ENCODE measurements at places on chromosomes 7 and 10. TPM values are rescaled to one million over a fixed set of nuclear protein-coding genes. Genes with fewer than 3 reads are reported as not detected.

Gene FAM237B
- total RNA-seq: not detected

Gene STEAP2
- total RNA-seq: not detected

Gene CCL24
- not detected for total RNA-seq

Gene AOAH
- 17.8 TPM for total RNA-seq

Gene CYP2C8
- not detected for total RNA-seq

Gene ITIH5
- total RNA-seq: not detected

Gene GFRA1
- not detected for total RNA-seq

- no peak for DNase-seq
Measured at GRCh38 chr7:26307226-26307625, 15.6 kb downstream of the SNX10 start.

DNA sequence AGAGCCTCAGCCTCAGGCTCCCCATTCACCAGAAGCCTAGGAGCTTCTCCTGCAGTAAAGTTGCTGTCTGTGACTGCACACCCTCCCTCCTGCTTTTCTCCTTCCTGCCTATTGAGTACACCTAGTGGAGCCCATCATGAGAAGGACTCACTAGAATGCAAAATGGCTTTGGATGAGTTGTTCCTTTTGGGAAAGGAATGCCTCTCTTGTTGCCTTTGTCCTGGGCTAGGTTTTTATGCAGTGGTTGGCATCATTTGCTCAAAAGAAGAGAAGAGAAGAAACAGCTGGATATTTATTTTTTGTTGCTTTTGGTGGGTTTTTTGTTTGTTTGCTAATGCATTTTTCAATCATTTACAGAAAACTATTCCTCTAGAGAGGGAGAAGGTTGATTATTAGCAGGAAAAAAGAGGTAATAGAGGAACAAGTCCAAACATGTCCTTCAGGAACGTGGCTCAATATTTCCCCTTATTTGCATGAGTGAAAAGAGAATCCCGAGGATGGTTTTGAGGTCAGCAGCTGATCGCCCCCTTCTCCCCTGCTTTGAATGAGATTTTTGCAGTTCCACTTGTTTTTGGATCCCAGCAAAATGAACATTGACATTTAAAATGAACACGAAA is 369.9 kb upstream of the NRP1 start:
- no peak for DNase-seq

DNA sequence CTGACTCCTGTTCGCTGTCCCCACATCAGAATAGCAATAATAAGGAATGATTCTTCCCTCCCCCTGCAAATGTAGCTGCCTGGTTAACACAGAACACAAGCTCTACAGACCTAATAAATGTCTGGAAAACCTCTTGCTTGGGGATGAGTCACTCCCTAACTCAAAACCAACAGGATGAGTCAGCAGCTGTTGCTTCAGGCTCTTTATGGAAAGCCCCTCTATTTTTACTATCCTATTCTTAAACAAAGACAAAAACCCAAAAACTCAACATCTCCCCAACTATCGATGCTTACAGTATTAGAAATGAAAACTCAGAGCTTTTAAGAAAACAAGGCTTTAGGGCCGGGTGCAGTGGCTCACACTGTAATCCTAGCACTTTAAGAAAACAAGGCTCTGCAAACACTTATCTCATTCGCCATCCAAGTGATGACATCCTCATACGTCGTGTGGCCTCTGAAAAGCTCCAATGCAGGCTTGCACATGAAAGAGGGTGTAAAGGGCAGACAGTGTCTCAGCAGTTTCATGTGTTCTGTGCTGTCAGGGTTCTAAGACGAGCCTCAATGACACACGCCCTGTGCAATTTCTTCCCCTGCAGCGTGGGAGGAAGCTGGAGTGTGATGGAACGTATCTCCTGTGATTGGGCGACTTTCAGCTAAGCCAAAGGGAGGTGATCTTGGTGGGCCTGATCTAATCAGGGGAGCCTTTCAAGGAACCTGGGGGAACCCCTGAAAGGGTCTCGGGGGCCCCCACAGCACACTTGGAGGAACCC is 70.1 kb downstream of the AMZ1 start:
- peak; percentile 90 for DNase-seq

- no peak for DNase-seq
Measured at GRCh38 chr7:131244259-131244852, 83.3 kb upstream of the MKLN1 start.

DNA sequence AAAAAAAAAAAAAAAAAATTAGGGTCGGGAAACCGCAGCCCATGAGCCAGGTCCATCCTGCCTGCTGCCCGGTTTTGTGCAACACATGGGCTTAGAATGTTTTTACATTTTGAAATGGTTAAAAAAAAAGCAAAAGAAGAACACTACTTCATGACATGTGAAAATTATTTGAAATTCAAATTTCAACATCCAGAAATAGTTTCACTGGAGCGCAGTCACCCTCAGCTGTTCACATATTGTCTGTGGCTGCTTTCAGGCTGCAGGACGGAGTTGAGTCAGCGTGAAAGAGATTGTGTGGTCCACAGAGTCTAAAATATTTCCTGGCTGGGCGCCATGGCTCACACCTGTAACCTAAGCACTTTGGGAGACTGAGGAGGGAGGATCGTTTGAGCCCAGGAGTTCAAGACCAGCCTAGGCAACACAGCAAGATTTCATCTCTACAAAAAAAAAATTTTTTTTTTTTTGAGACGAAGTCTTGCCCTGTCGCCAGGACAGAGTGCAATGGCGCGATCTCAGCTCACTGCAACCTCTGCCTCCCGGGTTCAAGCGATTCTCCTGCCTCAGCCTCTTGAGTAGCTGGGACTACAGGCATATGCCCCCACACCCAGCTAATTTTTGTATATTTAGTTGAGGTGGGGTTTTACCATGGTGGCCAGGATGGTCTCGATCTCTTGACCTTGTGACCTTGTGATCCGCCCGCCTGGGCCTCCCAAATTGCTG is 63.9 kb upstream of the ECHDC3 start:
- DNase-seq: no peak

GRCh38 chr10:92573091-92573797 is 649 bp downstream of the IDE start:
- peak; percentile 81 for DNase-seq

GRCh38 chr7:122724366-122724765 is 21.6 kb upstream of the RNF148 start:
- DNase-seq: no peak

GRCh38 chr10:124110882-124111281 is 17.5 kb upstream of the CHST15 start:
- DNase-seq: no peak

- no peak for DNase-seq
Measured at GRCh38 chr10:85638797-85639196, 727.8 kb downstream of the GRID1 start.

DNA sequence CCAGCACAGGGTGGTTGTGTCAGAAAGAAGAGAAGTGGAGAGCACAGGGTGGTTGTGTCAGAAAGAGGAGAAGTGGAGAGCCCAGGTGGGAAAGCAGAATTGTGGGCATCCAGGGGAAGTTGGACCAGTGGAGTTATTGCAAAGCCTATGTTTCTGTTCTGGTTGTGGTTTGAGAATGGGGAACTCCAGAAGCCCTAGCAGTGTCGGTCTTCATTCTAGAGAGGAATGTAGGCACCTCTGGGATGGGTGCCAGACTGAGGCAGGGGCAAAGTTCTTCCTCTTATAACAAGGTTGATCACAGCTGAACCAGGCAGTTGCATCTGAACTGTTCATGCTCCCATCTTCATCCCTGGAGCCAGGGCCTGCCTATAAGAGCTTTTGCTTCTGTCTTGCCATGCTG is 954 bp downstream of the FSCN3 start:
- no peak for DNase-seq

GRCh38 chr10:133350950-133351329 is 3.8 kb downstream of the PRAP1 start:
- no peak for DNase-seq

DNA sequence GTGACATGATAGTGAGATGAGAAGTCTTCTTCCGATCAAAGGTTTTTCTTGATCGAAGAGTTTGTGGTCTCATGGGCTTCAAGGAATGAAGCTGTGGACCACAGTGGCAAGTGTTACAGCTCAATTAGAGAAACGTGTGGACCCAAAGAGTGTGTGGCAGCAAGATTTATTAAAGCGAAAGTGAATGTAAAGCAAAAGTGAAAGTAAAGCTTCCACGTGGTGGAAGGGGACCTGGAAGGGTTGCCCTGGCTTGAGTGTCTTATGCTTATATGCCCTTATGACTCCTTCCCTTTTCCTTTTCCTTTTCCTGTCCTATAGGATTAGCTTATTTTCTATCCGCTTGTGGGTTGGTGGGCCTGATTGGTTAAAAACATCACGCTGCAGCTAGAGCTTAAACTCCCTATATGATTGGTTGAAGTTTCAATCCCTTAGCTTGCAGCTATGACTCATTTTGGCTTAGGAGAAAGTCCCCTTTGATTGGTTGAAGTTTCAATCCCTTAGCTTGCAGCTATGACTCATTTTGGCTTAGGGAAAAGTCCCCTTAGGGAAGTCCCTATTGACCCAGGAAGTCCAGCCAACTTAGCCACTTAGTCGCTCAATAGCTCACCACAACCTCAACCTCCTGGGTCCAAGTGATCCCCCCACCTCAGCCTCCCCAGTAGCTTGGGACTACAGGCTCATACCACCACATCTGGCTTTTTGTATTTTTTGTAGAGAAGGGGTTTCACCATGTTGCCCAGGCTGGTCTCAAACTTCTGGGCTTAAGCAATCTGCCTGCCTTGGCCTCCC is 34.7 kb downstream of the MRPS24 start:
- DNase-seq: peak; percentile 79

DNA sequence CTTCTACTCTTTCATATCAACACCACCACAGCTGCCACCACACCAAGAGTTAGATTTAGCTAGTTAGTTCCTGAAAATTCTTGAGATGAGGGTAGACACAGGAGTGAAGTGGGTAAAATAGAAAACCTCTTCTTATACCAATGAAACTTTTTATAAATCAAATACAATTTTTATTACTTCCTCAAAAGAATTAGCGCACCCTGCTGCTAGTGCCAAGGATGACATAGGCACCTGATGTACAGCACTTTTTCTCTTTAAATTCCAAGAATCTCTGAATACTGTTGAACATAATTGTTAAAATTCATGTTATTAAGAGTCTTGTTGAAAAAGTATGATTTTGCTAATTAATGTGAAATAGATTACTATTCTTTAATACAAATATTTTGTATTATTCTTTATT is 11.4 kb downstream of the ZWINT start:
- no peak for DNase-seq

DNA sequence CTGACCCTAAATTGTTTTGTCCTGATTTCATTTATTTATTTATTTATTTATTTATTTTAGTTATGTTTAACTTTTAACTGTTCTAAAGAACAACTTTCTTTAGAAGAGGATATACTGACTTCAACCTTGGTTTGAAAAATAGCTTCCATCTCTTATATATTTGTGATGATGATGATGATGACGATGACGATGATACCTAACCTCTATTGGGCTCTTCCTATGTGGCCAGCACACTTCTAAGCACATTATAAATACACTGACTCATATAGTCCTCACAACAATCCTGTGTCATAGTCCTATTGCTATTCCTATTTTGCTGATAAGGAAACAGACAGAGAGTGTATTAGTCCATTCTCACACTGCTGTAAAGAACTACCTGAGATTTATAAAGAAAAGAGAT is 162.9 kb upstream of the KIAA1217 start:
- DNase-seq: no peak

- no peak for DNase-seq
Measured at GRCh38 chr7:10644849-10645248, 328.8 kb upstream of the PHF14 start.

- no peak for DNase-seq
Measured at GRCh38 chr7:127933146-127933545, 98.1 kb downstream of the LRRC4 start.
